Glomerular endothelial cell (primary cell): ENCODE measurements at places on chromosomes 16 and 17. TPM values are rescaled to one million over a fixed set of nuclear protein-coding genes. Genes with fewer than 3 reads are reported as not detected.

GRCh38 chr16:77881355-77882030 lies 93.1 kb downstream of the VAT1L start:
- DNase-seq, result no peak

TMEM204 gene
- total RNA-seq, result 20.4 and 34.2 TPM in 2 replicates

DNA sequence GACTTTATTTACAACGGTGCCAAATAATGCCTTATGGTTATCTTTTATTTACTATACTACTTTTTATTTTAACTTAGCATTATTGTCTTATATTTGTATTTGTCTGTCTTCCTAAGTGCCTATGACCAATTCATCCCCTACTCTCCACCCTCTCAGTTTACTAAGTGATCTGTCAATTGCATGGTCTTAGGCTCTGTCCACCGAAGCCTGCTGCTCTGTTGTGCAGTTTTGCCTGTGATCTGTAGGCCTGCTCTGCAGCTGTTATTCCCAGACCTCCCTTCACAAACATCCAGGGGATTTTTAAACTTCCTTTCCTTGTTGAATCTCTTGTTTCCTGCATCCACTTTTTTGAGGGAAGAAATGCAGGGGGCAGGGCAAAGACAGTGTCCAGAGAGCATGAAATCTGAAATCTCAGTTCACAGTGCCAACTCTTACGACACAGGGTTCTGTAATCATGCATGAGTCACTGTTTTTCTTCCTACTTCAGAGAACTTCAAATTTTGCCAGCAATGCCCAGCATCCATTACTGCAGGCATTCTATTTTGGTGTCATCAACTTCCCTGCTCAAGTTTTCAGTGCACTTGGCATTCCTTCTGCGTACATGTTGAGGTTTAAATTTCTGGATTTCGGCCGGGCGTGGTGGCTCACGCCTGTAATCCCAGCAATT lies 11.4 kb downstream of the SLFN5 start:
- DNase-seq, result peak; percentile 91

DNA sequence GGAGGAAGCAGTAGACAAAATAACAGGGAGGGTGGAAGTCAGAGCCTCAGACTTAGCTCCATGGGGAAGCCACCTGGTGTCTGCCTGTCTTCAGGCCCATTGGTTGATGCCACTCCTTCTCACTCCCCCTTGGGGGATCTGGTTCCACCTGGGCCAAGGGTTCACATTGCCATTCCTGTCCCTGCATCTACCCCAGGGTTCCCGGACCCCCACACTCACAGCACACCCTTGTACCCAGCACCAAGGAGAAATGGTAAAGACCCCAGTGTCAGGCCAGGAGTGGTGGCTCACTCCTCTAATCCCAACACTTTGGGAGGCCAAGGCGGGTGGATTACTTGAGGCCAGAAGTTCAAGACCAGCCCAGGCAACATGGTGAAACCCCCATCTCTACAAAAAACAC lies 1.0 kb upstream of the CA7 start:
- no peak for DNase-seq

TBC1D3G gene
- not detected in 2 replicates for total RNA-seq
